ENCODE measurements at places on chromosomes 5 and 9. TPM values are rescaled to one million over a fixed set of nuclear protein-coding genes. Genes with fewer than 3 reads are reported as not detected.

GRCh38 chr9:73655363-73655762 is 503.7 kb downstream of the ANXA1 start:
- DNase-seq, result no peak

- DNase-seq, result no peak
Observed at GRCh38 chr5:83957188-83957587, 236.5 kb upstream of the HAPLN1 start.

The GABRA1 gene
- not detected for polyA plus RNA-seq

- no peak for DNase-seq
Observed at GRCh38 chr5:138533973-138534941, 8.8 kb downstream of the ETF1 start.

DNA sequence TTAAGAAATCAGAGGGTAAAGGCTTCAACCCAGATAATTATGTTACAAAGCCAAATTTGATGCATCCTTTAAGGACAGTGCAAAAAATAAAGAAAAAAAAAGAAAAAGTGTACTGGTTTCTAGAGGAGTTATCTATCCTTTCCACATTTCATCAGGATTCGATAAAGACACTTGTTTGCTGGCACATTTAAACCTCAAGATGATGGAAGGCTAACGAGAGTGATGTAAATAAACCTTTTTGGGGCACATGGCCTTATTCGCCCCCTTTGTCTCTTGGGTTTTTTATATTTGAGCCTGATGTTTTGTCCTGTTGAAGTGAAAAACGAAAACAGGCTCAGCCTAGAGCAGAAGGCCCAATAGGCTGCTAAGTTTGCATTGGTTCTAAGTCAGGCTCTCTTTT is 416.5 kb downstream of the TAF11L14 start:
- DNase-seq, result no peak

GRCh38 chr5:171080186-171080938 is 218.5 kb downstream of the RANBP17 start:
- no peak for DNase-seq

DNA sequence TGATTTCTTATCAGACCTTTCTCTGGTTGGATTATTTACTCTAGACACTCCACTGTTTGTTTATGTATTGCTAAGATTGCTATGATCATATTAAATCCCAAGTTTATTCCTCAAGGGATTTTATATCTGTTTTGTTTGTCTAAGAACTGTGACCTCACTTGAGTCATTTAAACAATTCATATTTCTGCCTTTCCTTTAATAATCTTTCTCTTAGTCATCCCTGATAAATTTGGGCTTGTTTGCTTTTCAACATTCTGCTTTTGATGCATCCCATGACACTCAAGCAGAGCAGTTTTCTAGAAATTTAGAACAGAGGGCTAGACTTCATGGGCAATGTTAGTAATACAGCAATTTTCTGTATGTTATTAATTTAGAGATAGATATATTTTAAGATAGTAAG is 231.6 kb upstream of the TNC start:
- DNase-seq, result no peak

The FOXD1 gene
- polyA plus RNA-seq, result 4.9 TPM

DNA sequence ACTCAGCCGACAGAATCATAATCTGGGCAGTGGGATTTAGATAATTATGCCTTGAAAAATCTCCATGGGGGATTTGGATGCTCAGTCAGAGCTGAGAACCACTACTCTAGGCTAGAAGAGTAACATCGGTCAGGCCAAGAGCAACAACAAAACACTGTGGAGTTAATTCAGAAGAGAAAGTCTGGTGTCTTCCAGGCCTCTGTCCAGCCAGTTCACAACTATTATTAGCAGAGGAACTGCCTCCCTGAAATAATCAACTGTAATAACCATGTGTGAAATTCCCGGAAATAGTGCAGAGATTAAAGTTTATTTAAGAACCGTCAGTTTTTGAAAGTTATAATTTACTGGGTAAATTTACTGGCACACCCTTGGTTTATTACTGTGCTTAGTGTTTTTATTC is 8.2 kb upstream of the MARCHF3 start:
- DNase-seq, result no peak

The MLANA gene
- not detected for polyA plus RNA-seq

The PCDHB6 gene
- polyA plus RNA-seq, result 0.20 TPM

- DNase-seq, result no peak
Observed at GRCh38 chr5:14588145-14588544, 6.6 kb downstream of the OTULINL start.

- no peak for DNase-seq
Observed at GRCh38 chr9:77498891-77499290, 149.2 kb downstream of the GNA14 start.

DNA sequence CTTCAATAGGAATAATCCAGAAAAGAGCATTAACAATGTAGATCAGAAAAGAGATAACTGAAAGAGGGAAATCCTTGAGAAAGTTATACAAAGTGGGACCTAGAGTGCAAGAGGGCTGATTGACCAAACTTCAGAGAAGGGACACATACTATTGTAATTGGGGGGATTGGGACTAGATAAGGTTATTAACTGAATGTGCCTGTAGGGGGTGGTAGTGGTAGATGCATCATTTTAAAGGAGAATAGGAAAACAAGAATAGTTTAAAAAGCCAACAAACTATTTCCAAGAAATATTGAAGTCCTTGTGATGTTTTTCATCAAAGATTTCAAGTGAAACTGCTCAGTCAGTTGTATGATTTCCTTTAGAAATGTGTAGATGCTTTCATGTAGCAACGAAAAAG is 468.5 kb downstream of the TAF11L14 start:
- no peak for DNase-seq

- no peak for DNase-seq
Observed at GRCh38 chr9:122228568-122229484, at the start of gene LHX6. TSS of gene LHX6 (minus strand) at chr9:122228957. CDS start at chr9:122228740, 217 bp downstream.

- DNase-seq, result peak; percentile 30
Observed at GRCh38 chr9:91945277-91946085, 4.5 kb downstream of the ROR2 start.

DNA sequence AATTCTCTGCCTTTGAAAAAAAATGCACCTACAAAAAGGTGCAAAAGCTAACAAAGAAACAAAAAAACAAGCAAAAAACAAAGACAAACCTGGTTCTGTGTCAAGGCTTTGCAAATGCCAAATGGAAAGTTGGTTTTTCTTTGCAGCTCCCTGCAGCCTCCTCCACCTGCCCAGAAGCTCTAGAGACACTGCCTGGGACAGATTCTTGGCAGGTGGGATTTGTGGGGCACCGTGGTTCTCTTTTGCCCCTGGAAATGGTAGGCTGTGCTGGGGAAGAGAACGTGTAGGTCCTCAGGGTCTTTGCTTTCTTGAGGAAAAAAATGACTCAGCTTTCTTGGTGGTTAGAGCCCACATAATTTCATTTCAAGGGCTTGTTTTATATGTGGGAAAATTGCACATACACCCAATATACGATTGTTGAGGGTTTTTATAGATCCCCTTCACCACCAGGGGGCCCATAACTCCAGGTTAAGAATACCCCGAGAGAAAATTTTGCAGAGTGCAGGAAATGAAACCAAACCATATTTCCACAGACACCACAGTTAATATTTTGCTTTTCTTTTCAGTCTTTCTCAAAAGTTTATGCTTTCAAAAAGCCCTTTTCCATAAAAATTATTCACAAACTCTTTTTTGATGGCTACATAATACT is 58.7 kb downstream of the NXNL2 start:
- no peak for DNase-seq

- DNase-seq, result no peak
Observed at GRCh38 chr5:17678751-17679324, 44.6 kb downstream of the TAF11L14 start.

DNA sequence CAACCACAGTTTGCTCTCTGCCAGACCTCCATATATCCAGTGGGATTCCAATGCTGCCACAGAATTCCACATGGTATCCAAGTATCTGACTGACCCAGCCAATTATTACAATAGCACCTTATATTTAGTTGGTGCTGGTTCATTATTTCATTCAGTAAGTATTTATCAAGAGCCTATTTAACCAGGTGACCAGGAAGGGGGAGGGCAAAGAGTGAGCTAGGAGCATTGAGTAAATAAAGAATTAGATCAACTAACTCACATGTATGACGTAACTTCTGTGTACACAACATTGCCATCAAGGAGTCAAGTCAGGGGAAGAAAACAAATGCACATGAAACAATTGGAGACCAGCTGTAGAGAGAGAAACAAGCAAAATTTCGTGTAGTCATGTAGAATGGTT is 207.1 kb upstream of the PAPPA start:
- DNase-seq, result no peak

The PMPCA gene
- 43.9 TPM for polyA plus RNA-seq

DNA sequence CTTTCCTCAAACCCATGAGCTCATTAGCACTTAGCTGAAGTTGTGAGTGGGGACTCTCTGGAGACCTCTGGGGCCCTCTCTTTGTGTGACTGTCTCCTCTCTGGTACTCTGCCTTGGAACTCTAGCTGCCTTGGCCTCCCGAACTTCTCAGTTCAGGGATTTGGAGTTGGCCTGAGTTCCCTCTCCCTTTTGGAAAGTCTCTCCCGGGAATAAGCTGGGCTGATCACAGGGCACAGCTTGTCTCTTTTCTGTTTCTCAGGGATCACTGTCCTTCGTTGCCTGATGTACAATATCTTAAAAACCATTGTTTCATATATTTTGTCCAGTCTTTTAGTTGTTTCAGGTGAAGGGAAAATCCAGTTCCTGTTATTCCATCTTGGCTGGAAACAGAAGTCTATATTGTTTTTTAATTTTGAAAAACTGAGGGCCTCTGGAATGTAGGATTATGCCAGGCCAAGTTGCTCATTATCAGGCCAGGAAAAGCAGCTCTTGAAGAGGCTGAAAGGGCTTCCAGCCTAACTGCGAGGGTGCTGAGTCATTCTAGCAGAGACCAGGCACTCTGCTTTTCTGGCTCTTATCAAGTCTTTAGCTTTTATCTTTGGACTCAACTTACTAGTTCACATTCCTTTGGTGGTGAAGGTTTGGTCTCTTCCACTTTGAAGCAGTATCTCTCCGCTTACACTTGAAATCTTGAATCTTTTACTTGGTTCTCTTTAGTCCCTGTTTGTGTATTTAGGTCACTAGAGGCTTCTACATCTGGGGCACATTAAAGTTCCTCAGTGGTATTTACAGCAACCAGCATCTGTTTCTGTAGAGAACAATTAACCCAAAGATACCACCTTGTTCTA is 8.4 kb upstream of the RGS3 start:
- DNase-seq, result peak; percentile 59

The PFN3 gene
- polyA plus RNA-seq, result not detected

The NTRK2 gene
- polyA plus RNA-seq, result 2.1 TPM

DNA sequence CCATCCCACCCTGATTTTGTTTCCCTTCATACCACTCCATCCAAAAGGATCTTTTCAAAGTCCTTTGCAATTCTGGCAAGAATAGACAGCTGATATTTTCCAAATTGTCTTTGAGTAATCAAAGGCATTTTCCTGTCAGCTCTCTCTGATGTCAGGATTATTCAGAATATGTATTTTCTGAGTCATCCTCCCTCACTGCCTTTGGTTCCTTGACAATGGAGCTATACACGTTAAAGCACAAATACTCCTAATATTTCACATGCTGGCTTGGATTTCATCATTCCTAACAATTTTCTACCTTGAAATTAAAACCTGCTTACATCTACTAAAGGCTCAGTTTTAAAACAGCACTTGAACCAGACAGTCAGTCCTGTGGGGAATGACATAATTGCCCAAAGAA is 379.4 kb downstream of the GADD45G start:
- DNase-seq, result no peak

- peak; percentile 89 for DNase-seq
Observed at GRCh38 chr5:115941051-115941675, 21.1 kb upstream of the LVRN start.

DNA sequence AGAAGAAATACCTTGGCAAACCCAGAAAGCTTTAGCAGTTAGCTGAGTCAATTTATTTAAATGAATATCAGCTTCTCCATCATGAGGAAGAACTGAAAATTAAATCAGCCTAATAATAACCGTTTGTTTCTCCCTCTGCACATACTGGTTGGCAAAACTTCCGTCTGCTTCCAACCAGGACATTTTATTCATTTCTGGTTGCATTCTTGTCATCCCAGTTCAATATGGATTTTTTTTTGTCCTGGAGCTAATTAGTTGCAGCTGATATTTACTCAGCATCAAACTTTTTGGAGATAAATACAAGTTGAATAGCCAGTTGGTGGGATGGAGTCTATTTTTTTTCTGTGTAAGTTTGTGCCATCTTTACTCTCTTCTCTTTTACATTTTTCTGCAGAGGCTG is 126.5 kb upstream of the GDNF start:
- peak; percentile 36 for DNase-seq

The FAXDC2 gene
- polyA plus RNA-seq, result 13.6 TPM

The PAEP gene
- polyA plus RNA-seq, result not detected

- no peak for DNase-seq
Observed at GRCh38 chr9:17894501-17895160, 315.8 kb downstream of the SH3GL2 start.

Measured in BJ (cell line).